ENCODE measurements at places on chromosomes 6 and 20. TPM values are rescaled to one million over a fixed set of nuclear protein-coding genes. Genes with fewer than 3 reads are reported as not detected.

Gene ITPA
- 42.5 TPM for total RNA-seq

DNA sequence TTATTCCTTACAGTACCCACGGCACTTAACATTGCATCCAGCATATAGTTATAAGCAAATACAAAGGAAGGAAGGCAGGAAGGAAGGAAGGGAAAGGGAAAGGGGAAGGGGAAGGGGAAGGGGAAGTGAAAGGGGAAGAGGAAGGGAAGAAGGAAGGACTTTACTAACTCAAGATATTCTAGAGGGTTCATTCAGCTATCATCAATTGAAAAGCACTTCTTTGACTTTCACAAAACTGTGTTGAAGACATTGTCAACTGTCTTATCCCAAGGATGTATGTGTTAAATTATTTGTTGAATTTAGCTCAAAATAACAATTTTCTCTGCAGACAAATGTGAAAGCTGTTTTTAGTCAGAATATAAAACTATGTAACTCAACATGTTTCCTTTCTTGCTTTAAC is 87.7 kb downstream of the EPM2A start:
- no peak overlapping the region for H3K4me3 ChIP-seq
- H3K27me3 ChIP-seq = no peaks in the 10 kb centered on the region
- no peaks in the 10 kb centered on the region for H3K36me3 ChIP-seq
- no peaks in the 10 kb centered on the region for H3K4me1 ChIP-seq

DNA sequence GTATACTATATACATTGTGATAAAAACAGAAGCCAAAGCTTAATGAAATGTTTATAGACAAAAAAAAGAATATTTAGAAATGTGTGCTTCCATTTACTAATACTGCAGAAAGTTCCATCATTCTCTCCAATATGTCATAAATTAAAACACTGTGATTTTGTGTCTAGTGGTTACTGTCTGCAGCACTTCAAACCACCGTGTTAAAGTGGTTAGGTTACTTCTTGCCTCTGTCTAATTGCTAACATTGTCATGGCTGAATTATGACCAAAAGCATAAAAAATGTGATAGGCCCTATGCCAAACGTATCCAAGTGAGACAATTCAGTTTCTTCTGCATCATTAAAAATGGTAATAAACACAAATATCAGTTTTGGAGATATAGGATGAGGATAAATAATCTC is 52.7 kb upstream of the CST5 start:
- H3K4me1 ChIP-seq = no peaks in the 10 kb centered on the region
- H3K27ac ChIP-seq = no peak overlapping the region
- no peak overlapping the region for H3K4me3 ChIP-seq
- no peaks in the 10 kb centered on the region for H3K27me3 ChIP-seq
- no peaks in the 10 kb centered on the region for H3K36me3 ChIP-seq
- no peak for DNase-seq

- no peak for DNase-seq
- peaks cover 24% of the 10 kb centered on the region for H3K4me1 ChIP-seq
- peaks cover 44% of the 10 kb centered on the region for H3K36me3 ChIP-seq
- no peaks in the 10 kb centered on the region for H3K27me3 ChIP-seq
- no peak overlapping the region for H3K27ac ChIP-seq
Measured at GRCh38 chr20:35643045-35643444, 21.7 kb downstream of the CPNE1 start.
